SK-MEL-5 (cell line): ENCODE measurements at places on chromosomes 2 and 18.
A peak's percentile ranks its signal among the peaks of the same experiment; 100 is the strongest.

DNA sequence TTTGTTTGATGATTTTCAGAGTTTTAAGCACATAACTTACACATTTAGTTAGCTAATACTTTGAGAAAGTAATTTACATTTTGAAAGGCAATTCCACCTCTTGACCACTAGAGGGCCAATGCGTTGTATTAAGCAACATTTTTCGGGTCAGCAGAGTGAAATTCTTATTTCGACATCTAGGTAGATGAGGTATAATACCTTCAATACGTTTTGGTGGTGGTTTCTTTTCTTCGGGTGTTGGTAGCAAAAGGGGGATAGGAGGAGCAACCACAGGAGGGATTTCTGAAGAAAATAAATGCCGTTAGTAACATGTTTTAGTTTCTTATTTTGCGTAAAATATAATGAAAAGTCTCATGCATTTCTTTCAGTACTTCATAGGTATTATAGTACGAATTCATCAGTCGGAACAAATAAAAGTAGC lies 106.3 kb downstream of the TTN start:
- peak; percentile 43 for DNase-seq

- no peak for DNase-seq
Observed at GRCh38 chr2:231546014-231546715, 15.9 kb upstream of the NMUR1 start.

DNA sequence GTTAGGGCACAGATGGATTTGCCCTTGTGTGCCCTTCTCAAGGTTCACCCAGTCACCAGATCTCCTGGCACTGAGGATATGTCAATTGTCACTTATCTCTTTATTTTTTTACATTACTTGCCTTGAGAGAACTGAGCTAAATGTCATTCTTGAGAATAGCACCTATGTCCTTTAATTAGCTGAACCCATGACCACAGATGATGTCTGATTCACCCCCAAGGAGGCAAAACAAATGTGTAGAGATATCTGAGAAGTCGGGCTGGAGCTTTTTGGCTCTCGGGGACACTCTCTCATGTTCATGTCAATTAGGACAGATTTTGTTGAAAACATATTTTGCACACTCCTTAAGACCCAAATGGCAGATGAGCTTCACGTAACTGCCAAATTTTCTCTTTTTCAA lies 171.4 kb upstream of the LRRTM1 start:
- DNase-seq: no peak

DNA sequence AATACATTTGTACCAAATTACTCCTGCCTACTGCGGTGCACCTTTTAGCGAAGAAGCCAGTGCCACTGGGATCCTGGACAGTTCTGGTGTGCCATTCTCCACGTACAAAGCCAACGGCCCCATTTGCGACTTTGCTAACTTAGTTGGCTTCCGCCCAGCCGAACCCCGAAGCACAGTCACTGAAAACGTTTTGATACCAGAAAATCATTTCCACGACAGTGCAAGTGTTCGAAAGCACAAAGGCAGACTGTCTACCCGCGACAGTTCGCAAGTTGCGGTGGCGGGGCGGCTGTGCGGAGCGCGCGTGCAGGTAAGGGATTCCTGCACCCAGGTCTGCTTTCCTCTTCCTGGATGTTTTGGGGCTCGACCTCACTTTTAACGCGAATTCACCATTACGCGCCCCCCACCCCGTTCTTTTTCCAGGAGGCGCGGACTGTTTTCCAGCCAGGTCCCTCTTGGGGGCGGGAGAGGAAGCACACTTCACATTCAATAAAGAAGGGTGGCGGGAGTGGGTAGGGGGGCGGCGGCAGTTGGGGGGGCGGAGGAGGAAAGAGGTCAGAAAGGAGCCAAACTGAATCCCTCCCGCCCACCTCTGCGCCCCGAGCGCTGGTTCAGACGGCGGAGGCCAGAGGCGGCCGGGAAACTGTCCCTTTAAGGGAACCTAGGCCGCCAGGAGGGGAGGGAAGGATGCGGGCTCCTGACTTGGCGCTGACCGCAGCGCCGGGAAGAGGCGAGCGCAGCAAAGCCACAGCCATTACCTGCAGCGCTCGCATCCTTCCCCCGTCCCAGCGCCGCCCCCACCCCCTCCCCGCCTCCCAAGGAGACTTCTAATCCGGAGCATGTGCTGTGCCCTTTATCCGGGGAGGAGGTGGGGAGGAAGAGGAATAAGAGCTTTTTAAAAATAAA lies 107.4 kb upstream of the KCTD1 start:
- peak; percentile 60 for DNase-seq

GRCh38 chr2:66575625-66576310 lies 140.8 kb downstream of the MEIS1 start:
- no peak for DNase-seq

DNA sequence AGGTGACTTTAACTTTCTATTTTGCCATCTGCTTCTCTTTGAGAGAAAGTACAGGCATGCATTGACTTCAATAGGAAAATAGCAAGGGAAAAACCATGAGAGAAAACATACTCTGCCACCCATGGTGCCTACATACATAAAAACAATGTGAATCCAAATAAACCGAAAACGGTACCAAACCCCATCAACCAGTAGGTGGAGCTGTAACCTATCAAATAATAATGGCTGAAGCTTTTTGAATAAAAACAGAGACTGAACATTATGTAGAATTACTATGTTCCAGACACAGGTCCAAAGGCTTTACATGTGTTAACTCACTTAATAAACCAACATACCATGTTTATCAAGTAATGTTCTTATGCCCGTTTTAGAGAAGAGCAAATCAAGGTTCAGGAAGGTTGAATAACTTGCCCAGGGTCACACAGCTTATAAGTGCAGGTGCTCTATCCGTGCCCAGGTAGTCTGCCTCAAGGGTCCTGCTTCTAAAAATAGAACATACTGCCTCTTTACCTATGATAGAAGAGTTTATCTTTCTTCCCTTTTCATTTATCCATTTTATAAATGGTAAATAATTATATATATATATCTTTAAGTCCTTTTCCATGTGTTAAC lies 293.9 kb upstream of the SYT4 start:
- peak; percentile 74 for DNase-seq

- DNase-seq: no peak
Observed at GRCh38 chr2:205915130-205915524, 170.8 kb downstream of the INO80D start.

DNA sequence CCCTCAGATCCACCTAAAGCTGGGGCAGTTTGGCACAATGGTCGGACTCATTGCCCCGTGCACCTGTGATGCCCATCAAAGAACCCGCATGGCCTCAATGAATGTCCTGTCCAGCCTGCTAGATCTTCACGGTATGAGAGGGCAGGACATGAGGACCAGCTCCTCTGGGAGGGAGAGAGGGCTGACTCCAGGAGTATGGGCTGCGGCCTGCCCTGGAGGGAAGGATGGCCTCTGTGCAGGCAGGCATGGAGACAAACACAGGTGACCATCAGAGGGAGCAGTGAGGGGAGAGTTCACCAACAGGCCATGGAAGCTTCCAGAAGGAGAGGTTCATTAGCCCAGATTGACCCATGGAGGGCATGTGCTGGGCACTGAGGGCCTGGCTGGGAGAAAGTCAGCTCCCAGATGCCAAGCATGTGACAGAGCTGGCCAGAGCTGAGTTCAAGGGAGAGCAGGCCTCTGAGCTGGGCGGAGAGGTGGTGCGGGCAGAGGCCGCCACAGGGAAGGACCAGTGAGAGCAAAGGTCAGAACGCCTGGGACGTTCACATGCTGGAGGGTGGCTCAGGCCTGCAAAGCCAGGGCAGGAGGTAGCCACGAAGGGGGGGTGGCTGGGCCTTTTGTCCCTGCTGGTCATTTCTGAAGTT lies 36.2 kb downstream of the HJURP start:
- DNase-seq: no peak

DNA sequence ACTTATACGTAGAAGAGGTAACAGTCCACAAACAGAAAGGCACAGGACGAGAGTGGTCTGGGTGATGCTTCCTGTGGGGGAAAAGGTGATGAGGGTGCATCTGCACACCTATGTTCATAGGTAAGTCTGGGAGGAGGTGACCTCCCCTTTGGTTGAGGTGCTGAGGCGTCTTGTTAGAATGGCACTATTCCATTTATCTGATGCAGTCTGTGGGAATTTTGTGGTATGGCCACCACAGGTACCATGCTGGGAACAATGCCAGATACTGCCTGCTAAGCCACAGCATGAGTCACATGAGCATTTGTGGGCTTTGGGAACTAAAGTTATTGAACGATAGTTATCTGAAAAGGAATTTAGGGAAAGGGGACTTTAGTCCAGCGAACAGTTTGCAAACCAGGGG lies 27.9 kb downstream of the IL37 start:
- no peak for DNase-seq

DNA sequence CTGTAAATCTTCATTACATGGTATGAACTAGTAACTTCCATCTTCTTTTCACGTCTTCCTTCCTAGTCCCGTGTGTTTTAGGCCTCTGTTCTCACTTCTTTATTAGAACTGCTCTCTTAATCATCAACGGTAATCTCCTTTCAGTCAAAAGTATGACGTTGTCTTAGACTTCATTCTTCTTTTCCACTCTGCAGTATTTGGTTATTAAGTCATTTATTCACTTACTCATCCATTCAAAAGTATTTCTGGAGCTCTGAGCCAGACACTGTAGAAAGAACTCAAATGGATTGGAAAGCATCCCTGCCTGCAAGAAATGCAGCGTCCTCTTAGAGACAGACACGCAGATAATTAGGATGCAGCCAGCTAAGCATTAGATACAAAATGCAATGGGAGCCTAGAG lies 494.6 kb upstream of the NRP2 start:
- no peak for DNase-seq

- no peak for DNase-seq
Observed at GRCh38 chr18:30094556-30094955, 948.0 kb downstream of the DSC3 start.

DNA sequence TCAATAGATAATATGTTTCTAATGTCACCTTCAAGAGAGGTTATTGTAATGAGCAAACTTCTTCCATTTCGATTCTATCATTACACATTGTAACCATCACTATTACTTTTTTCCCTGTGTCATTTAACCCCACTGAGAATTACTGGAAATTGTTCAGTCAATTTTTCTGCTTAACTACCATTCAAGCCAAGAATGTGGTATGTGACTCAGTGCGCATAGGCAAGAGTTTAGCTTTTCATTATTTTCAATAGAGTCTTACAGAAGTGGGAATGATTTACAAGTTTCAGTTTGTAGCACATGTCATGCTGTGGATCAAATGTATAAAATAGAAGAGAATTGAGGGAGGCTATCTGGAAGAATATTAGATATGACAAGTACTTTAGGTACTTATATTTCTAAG lies 34.3 kb upstream of the PIEZO2 start:
- peak; percentile 6 for DNase-seq

DNA sequence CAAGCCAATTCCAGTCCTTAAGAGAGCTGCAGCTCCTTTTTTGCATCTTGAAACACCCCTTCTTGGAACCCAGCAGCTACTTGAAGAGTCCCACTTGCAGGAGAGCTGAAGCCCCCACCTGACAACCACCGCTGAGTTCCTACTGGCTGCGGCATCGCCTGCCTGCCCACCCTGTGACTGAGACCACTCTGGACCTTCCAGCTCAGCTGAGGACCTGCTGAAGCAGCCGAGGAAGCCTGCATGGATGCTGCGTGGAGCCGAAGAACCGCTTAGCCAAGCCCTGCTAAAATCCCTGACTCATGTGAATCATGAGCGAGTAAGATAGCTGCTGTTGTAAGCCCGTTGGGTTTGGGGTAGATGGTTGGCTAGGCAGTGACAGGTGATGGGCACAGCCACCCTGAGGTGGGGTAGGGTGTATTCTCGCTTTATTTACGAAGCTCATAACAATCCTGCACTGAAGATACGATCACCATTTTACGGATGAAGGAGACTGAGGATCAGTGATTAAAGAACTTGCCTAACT lies 78.4 kb downstream of the INHBB start:
- no peak for DNase-seq

- DNase-seq: no peak
Observed at GRCh38 chr18:48868468-48869466, 82.0 kb downstream of the SMAD7 start.

DNA sequence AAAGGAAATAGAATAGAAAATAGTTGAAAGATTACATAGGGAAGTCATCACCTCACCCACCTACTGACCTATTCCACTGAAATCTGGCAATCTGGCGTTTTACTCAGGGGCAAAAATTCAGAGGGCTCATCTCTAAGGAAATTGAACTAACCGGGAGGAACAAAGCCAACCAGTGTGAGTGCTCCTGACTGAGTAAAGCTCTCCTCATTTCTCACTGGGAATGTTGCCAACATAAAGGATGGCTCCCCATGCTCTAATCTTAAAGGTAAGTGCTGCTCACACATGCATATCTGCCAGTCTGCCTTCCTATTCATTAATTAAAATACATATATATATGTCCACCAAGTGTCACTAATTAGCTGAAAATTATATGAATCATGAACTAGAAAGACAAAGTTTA lies 13.5 kb upstream of the DOK6 start:
- peak; percentile 1 for DNase-seq

DNA sequence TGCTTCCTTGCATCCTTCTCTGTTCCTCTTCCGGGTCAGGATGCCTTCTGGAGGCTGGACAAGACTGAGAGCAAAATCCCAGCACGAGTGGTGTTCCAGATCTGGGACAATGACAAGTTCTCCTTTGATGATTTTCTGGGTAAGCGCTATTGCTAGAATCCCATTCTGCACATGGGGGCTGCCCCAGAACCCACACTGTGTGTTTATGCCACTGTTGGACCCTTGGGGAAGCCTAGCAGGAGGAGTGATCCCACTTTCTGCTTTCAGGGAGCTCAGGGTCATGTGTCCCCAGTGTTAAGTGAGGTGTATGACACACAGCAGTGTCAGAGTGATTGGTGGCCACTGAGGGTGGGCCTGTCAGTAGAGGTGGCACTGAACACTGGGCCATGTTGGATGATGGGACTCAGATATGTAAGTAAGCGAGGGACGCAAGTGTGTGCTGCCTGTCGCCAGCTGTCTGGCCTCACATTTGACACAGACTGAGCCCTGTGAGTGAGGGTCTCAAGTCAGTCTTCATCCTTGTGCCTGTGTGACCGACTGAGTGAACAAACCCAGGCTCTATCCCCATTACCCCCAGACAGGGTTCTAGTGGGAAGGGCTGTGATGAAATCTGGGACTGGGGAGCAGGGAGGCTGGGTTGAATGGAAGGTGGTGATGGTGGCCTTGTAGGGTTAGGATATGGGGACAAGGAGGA lies 220.9 kb downstream of the DYSF start:
- no peak for DNase-seq
